ENCODE measurements at places on chromosomes 4 and X.

- no peak for DNase-seq
These were observed 191.9 kb upstream of the CXCL13 start for GRCh38 chr4:77413766-77414165.

GRCh38 chr4:101014417-101014816, 332.9 kb downstream of the PPP3CA start:
- no peak for DNase-seq

DNA sequence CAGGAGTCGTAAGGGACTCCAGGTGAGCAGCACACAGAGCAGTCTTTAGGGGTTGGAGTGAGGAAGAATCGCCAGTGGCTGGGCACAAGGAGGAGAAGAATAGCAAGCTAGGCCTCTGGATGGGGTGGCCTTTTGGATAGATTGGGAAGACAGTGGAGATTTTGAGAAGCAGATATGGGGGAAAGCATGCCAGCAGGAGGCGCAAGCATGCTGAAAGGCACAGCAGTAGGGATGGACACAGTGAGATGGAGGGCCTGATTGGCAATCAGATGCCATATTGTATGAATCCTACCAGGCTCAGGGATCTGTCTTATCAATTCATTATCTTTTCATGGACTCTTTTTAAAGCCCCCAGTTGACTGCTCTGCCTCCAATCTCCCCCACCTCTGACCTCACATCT, 60.4 kb upstream of the MAGEA4 start:
- no peak for DNase-seq

DNA sequence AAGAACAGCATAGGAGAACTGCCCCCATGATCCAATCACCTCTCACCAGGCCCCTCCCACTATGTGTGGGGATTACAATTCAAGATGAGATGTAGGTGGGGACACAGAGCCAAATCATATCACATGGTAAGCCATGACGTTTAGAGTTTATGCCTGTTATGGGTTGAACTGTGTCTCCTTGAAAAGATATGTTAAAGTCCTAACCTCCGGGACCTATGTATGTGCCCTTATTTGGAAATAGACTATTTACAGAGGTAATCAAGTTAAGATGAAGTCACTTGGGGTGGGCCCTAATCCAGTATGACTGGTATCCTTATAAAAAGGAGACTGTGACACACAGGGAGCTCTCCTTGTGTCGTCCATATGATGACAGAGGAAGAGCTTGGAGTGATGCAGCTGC, 25.2 kb upstream of the SLC2A9 start:
- DNase-seq = no peak

- DNase-seq = no peak
These were observed 109.6 kb downstream of the MAML3 start for GRCh38 chr4:140044337-140044902.

DNA sequence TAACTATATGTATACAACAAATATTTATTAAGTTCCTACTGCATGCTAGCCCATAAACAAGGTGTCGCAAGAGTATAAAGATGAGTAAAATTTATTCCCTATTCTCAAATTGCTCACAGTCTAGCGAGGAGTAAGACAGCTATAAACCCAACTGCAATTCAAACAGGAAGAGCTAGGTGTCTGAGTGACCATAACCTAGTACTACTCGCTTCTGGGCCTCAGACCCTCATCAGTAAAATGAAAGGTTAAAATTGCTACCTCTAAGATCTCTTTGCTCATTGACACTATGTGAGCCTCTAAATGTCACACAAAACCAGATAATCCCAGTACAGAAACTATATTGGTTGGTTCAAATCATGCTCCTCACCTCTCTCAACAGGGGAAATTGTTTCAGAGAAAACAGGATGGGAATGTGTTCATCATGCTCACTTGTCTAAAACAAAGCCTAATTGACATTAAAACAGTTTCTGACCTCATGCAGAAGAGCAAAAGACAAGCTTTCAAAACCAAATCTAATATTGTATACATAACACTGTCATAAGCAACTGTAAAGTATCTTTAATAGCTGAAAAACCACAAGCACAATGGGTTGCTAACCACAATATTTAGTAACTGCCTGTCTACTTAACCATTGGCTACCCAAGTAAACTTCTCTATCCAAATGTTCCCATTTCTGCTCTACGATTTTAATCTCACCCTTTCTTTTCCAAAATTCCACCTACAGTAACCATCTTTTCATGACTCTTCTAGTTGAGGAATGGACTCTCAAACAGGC, 264.6 kb upstream of the FMR1 start:
- no peak for DNase-seq
